HS-5 (cell line): ENCODE measurements at places on chromosomes 1 and 21.
A peak's percentile ranks its signal among the peaks of the same experiment; 100 is the strongest.

- peak; percentile 49 for DNase-seq
Observed at GRCh38 chr1:159040206-159040605, 30.5 kb downstream of the IFI16 start.

GRCh38 chr1:248821101-248821500, 4.6 kb downstream of the SH3BP5L start:
- DNase-seq, result peak; percentile 93

DNA sequence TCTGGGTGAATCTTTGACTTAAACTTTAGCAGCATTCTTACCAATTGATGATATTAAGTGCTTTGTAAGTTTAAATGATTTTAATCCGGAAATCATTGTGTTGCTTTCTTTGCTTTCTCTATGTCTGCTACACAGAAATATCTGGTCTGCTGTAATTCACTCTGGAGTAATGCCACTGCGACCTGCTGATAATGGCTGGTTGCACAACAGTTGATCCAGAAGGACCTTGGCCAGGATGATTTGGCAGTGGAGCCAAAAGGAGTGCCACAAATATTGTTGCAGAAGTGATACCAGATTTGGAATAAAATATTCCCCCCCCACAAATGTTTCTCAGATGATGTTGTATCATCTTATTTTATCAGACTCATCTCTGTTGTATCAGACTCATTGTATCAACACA, 2063.9 kb downstream of the MRPL39 start:
- no peak for DNase-seq

GRCh38 chr1:163535807-163536206, 214.1 kb downstream of the NUF2 start:
- DNase-seq, result no peak

GRCh38 chr1:111672331-111672730, 52.7 kb downstream of the RAP1A start:
- no peak for DNase-seq

- no peak for DNase-seq
Observed at GRCh38 chr1:229156872-229157271, 114.0 kb upstream of the RAB4A start.

- DNase-seq, result no peak
Observed at GRCh38 chr1:246448373-246448772, 58.7 kb downstream of the SMYD3 start.

- DNase-seq, result no peak
Observed at GRCh38 chr21:31211836-31212235, 132.2 kb downstream of the TIAM1 start.

DNA sequence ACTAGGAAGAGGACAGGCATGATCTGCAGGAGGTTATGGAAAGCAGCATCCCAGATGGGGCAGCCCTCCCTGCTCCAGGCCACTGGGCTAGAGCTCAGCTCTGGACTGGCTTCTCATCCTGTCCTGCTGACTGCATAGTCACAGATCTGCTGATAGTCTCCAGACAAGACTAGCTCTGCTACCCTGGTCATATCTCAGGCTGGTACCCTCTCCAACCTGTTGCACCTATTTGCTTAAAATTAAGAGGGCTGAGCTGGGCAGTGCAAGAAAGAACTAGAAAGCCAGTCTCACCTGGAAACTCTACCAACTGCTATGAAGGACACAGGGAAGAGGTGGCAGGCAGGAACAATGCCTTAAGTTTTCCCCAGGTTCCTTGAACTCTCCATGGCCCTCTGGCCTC, 40.4 kb downstream of the ITPKB start:
- DNase-seq, result no peak

- DNase-seq, result no peak
Observed at GRCh38 chr1:55861676-55862340, 646.6 kb upstream of the USP24 start.

DNA sequence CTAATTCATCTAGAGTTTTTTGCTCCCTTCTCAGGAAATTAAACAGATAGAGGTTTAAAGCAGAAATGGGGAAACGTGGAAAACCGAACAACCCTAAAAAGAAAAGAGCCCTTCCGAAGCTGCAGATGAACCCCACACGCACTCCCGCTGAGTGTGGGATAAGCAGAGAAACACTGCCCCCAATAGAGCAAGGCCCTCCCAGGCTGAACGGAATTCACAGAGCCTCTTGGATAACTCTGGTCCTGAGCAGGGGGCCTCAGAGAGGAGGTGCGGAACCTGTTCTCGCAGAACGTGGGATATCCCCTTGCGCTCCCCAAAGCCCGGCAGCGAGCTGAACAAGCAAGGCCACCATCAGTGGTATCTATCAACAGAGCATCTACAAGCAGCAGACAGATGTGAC, 44.9 kb downstream of the SSBP3 start:
- no peak for DNase-seq

- no peak for DNase-seq
Observed at GRCh38 chr1:63824451-63824850, 50.6 kb downstream of the ROR1 start.

GRCh38 chr21:16468184-16468583, 738.4 kb downstream of the USP25 start:
- DNase-seq, result peak; percentile 19

- no peak for DNase-seq
Observed at GRCh38 chr1:221722254-221723017, 19.5 kb downstream of the DUSP10 start.

- DNase-seq, result no peak
Observed at GRCh38 chr1:109361649-109362048, 36.1 kb downstream of the SORT1 start.

DNA sequence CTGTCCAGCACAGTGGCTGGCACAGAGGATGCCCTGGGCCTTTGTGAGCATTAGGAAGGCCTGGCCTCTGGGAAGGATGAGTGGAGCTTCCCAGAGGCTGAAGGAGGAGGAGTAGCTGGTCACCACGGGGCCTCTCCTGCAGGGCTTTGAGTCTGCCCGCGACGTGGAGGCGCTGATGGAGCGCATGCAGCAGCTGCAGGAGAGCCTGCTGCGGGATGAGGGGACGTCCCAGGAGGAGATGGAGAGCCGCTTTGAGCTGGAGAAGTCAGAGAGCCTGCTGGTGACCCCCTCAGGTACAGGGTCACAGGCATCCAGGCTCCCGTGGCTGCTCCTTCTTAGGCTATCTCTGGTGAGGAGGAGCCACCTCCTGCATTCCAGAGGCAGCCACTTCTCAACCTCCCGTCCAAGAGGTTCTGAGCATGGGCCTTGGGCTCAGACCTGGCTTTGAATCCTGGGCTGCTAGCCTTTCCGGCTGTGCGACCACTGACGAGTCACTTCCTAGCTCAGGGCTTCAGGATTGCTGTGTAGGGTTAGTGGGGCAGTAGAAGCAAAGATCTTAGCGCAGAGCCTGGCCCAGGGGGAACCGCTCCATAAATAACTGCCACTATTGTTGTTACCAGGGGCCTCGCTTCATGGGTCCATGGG, 14.0 kb downstream of the SESN2 start:
- DNase-seq, result no peak

DNA sequence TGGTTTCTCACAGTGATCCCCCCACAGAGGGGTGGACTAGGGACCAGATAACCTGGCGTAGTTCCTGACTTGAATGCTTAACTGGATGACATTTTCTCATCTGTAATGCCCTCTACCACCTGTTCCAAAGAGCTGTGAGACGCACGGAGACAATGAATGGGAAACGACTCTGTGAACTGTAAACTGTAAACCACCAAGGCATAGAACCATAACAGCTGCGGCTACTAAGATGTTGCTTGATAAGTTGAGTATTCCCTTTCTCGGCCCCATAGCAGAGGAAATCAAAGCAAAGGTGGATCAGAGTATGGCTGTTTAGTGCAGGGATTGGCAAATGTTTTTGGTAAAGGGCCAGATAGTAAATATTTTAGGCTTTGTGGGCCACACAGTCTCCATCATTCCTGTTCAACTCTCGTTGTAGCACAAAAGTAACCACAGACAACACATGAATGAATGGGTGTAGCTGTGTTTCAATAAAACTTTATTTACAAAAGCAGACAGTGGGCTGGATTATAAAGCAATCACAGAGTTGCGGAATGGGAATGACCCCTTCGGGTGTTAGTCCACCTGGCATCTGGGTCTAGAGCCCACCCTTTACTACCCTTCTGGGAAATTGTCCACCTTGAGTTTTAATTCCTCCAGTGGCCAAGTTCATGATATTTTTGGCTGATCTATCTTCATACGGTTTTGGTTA, 315.2 kb downstream of the RPS6KC1 start:
- no peak for DNase-seq

DNA sequence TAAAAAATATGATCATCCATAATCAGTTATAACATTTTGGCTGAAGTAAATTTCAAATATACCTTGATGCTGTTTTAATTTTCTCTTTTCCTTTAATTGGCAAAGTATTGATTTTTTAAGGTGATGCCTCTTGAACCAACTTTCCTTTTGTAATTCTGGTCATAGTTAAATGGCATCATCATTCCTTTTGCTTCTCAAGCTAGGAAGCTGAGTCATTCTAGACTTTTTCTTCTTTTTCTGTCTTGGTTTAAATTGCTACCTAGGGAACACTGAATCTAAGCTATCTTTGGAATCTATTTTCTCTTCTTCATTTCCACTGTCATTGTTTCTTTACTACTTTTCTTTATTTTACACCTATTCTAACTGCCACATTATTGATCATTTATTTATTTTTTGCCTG, 162.7 kb downstream of the HMCN1 start:
- DNase-seq, result no peak

DNA sequence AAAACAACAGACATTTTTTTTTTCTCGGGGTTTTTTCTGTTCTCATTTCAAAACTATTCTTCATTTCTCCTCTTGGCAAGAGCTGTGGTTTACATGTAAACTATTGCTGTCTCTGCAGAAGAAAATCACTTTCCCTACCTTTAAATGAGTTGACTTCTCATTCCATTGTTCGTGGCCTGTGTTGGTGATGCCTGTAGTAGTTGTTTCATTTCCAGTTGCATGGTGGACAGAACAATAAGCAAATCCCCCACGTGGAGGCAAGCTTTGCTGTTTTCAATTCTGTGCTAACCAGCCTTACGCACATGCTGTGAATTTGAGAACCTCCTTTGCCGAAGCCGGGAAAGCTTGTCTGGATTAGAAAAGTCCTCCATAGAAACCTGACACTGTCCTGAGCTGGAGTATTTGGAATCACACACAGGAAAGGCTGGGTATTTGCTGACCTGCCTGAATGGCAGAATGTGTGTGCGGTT, 26.2 kb upstream of the MAP3K7CL start:
- DNase-seq, result no peak

GRCh38 chr21:28633839-28634555, 358.7 kb downstream of the LTN1 start:
- DNase-seq, result peak; percentile 65

GRCh38 chr1:17061486-17061885, 7.7 kb upstream of the SDHB start:
- DNase-seq, result no peak

DNA sequence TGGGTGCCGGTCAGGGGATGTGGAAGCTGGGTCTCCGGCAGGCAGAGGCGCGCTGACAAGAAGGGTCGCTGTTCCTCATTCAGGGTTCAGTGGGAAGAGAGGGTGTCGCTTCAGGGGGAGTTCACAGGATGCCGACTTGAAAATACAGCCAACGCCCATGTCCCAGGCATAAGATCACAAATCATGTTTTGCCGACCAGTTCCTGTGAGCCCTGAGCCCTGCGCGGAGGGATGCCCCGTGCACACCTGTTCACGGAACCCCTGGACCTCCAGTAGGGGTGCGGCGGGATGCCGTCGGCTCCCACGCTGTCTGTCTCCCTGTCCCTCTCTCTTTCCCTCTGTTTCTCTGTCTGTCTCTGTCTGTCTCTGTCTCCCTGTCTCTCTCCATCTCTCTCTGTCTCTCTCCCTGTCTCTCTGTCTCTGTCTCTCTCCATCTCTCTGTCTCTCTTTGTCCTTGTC, 26.8 kb downstream of the TP73 start:
- DNase-seq, result no peak

DNA sequence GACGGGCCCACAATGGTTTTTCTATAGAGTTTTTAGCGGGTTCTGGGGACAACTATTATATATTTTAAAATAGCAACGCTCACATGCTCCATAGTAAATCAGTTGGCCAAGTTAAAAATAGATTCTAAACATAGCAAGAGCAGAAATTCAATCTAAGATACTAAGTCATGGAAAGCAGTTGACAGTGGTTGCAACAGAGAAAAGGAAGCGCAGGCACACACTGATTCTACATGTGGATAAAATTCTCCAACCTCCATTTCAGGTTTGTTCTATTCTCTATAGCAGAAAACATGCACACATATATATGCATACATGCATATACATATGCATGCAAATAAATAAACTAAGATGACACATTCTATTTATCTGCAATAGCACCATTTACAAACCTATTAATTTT, 89.6 kb upstream of the HNRNPU start:
- DNase-seq, result no peak

DNA sequence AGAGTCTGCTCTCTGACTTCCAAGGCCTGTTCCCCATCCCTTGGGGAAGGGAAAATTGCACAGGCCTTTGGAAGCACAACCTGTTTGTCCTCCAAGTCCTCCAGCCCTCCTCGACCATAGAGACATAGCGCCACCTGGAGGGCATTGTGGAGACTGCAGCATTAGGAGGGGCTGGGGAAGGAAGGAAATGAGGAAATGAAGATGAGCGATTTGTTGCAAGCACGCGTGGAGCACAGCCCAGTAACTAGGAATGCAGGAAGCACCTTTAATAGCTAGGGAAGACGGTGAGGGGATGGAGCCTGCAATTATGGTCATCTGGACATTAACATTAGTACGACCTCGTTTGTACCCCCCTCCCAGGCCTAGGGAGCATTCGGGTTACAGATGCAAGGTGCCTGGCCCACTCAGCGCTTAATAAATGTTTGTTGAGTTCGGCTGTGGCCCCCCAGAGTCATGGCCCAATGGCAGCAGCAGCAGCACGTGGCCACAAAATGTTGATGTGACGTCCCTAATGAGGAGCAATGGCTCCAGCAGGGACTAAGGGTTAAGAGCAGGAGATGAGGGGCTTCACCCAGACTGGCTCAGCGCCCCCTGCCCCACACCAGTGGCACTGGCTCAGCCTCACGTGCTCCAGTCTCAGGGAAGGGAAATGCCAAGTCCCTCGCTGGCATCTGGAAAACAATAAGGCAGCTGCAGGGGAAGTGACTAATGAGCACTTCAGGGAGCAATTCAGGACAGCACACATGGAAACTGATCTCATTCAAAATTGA, 8.0 kb upstream of the CAMK2N1 start:
- DNase-seq, result peak; percentile 90

DNA sequence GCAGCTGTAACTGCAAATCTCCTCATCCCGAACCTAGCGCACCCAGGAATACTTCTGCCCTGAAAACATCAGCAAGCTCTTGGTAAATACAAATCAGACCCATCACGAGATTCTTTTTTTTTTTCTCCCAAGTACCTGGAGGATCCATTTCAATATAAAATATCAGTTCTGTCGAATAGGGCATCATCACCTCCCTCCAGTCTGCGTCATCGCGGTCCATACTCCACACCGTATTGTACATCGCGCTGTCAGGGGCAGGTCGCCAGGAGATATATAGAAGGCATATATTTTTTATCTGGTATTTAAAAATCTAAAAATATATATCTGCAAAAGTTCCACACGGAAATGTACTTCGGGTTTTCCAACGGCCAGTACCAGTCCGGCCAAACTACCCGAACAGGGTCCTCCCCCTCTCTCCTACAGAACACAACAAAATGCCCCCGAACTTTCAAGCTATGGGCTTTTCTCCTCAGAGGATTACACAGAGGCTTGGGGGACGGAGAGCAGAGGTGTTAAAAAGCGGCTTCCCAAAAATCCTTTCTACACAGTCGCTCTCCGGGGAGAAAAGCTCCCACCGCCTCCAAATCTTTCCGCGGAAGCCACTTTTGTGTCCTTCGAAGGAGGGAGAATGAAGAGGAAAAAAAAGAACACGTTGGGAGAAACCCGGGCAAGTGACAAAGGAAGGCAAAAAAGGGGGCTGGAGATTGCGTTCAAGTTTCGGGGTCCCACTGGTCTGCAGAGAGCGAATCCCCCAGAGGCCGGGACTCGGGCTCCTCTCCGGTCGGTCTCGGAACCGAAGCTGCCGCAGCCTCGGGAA, 509 bp downstream of the PIK3R3 start:
- no peak for DNase-seq
